ENCODE measurements at places on chromosomes 12 and 14. TPM values are rescaled to one million over a fixed set of nuclear protein-coding genes. Genes with fewer than 3 reads are reported as not detected.

RIMBP2 gene
- total RNA-seq = not detected

DDHD1 gene
- 27.3 TPM for total RNA-seq

SLC17A8 gene
- not detected for total RNA-seq

OASL gene
- 0.33 TPM for total RNA-seq

SIX6 gene
- total RNA-seq = not detected

DIO2 gene
- 16.1 TPM for total RNA-seq

TMEM229B gene
- 2.0 TPM for total RNA-seq

PRH2 gene
- not detected for total RNA-seq

MORN3 gene
- 0.33 TPM for total RNA-seq

KLHL28 gene
- total RNA-seq = 10.2 TPM

PELI2 gene
- 18.7 TPM for total RNA-seq

CPM gene
- 91.2 TPM for total RNA-seq

FIGNL2 gene
- total RNA-seq = 0.29 TPM

OR6C3 gene
- not detected for total RNA-seq

NTN4 gene
- total RNA-seq = 11.1 TPM

CABP1 gene
- total RNA-seq = 0.66 TPM

LMNTD1 gene
- total RNA-seq = 0.44 TPM

FOXJ2 gene
- total RNA-seq = 8.0 TPM

P2RX2 gene
- not detected for total RNA-seq

HOXC12 gene
- not detected for total RNA-seq

CLEC1A gene
- not detected for total RNA-seq

TTC8 gene
- 45.7 TPM for total RNA-seq

GLT1D1 gene
- not detected for total RNA-seq

PPP1R1A gene
- total RNA-seq = not detected

APOLD1 gene
- total RNA-seq = 2.6 TPM

KLRC2 gene
- not detected for total RNA-seq

RAPGEF3 gene
- 6.8 TPM for total RNA-seq

SERPINA1 gene
- total RNA-seq = under 0.01 TPM

GLIPR1L1 gene
- not detected for total RNA-seq

ESPL1 gene
- total RNA-seq = 14.1 TPM

TSHR gene
- total RNA-seq = 0.33 TPM

EPYC gene
- not detected for total RNA-seq

CCDC38 gene
- total RNA-seq = not detected

KIF5A gene
- 0.66 TPM for total RNA-seq

AKAP3 gene
- 2.6 TPM for total RNA-seq
